Activated CD4-positive, alpha-beta T cell treated with anti-CD3 and anti-CD28 coated beads, Interleukin-2, amount 50 U/mL, for 24 hours (primary cell): ENCODE measurements at places on chromosomes 5 and 9.

DNA sequence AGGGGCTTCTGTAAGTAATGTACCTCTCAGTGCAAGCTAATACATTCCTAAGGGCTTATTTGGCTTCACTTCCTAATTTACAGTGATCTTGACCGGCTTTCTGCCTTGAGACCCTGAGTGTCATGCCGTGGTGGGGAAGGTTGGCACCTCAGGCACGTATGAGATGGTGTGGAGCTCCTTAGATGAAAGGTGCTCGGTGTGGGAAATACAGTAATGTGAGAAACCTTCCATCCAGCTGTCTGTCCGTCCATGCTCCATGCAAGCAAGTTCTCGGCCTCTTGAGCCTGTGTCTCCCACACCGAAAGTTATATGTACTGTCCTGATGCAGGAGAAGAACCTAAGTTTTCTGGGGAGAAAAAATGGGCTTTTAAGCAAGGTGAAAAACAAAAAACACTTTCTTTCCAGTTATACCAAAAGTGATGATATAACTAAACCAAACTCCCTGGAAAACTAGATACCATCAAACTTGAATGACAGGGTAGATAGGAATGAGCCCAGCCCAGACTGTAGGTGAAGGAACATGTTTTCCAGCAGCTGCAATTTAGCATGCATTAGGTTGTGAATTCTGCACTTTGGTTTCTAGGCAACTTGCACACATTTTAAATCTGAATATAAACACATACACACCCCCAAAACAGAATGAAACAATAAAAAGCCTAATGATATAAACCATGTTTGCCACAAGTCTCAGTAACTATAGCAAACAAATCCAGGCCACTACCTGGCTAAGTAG is 279.6 kb downstream of the FANCC start:
- no peak for DNase-seq

DNA sequence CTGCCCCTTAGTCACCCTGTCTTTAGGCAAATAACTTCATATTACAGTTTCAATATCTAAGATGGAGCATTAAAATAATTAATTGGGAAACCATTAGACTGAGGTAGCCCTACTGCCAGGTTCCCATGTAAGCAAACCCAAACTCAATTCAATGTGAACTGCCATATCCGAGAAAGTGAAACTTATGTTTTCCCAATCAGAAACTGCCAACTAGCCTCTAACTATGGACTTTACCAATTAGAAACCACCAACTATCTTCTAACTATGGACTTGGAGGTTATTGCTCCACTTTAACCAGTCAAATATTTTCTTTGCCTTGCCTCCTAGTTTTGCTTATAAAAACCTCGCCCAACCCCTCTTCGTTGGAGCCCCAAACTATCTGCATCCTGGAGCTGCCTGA is 218.5 kb downstream of the ENC1 start:
- no peak for DNase-seq

DNA sequence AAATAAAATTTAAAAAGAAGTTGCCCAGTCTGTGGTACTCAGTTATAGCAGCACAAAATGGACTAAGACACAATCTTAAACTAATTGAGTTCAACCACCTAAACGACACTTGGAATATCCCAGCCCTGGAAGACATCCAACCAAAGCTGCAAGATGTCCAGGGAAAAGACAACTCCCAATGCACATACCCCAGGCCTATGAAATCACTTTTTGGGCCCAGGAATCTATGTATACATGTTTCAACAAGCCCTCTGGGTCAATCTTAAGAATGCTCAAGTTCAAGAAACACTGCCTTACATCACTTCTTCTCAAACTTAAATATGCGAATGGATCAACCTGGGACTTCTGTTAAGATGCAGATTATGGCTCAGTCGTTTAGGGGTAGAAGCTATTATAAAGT is 148.6 kb downstream of the ELAVL2 start:
- no peak for DNase-seq

GRCh38 chr5:54229041-54229780 is 81.2 kb downstream of the ARL15 start:
- DNase-seq: peak; percentile 41

DNA sequence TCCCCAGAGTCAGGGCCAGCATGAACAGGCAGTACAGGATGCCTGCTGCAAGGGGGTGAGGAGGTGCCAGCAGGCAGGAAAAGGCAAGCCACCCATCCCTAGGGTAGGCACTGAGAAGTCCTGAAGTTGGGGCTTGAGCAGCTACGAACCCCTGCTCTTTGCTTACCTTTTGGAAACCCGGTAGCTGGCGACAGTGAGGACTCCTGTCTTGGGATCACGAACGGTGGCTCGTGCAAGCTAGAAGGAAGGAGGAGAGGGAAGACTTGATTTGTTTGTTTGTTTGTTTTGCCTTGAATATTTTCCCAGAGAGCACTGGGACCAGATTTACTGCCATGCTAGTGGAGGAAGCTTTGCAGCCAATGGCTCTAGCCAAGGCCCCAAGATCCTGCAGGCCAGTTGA is 23.7 kb downstream of the P4HA2 start:
- DNase-seq: no peak

DNA sequence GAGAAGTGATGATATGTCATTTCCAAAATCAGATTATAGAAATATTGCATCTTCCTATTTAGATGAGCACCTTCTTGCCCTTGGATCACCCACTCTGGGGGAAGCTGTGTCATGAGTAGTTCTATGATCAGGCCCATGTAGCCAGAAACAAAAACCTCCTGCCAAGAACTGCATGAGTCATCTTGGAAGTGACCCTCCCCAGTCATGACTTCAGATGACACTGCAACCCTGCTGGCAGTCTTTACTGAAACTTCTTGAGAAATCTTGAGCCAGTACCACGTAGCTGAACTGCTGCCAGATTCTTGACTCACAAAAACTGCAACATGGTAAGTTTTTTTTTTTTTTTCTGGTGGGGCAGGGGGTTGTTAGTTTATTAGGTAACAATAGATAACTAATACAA is 439.6 kb upstream of the PTGER4 start:
- DNase-seq: peak; percentile 30

- DNase-seq: no peak
Measured at GRCh38 chr5:151196556-151197290, 27.2 kb downstream of the CCDC69 start.

- no peak for DNase-seq
Measured at GRCh38 chr5:158658446-158659230, 441.1 kb downstream of the EBF1 start.

GRCh38 chr9:121185178-121185745 is 16.4 kb downstream of the RAB14 start:
- no peak for DNase-seq

DNA sequence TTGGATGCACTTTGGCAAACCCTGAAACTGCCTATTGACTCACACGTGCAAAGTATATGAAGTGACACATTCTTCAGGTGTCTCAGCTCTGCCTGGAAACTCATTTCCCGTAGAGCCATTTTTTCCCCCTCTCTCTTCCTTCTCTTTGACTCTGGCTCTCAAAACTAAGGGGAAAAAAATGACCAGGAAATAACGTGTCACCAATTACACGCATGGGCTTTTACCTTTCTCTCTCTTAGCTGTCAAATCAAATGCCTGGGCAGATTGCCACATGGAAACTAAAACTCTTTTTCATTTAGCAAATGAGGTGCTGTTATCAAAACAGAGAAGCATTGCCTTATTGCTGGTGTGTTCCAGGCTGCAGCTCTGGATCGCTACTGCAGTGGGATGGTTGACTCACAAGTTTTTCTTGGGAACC is 18.3 kb upstream of the IFNK start:
- DNase-seq: no peak

DNA sequence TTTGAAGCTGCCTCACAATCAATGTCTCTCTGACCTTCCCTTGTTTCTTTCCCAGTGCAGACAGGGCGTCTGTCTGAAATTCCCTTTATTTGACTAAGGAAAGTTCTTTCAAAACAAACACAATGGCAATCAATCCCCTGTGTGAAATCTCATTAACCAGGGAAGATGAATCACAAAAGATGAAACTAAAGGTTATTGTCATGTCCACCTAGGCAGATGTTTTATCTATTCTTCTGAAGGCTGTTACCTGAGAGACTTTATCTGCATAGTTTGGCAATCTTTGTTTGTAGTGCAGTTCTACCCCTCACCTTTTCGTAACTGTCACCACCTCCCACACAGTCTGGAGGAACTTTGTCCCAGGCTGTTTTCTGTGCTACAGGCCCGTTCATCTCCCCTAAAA is 217.5 kb upstream of the RIOK2 start:
- DNase-seq: no peak

GRCh38 chr9:105046907-105047741 is 119.2 kb upstream of the ABCA1 start:
- DNase-seq: no peak

DNA sequence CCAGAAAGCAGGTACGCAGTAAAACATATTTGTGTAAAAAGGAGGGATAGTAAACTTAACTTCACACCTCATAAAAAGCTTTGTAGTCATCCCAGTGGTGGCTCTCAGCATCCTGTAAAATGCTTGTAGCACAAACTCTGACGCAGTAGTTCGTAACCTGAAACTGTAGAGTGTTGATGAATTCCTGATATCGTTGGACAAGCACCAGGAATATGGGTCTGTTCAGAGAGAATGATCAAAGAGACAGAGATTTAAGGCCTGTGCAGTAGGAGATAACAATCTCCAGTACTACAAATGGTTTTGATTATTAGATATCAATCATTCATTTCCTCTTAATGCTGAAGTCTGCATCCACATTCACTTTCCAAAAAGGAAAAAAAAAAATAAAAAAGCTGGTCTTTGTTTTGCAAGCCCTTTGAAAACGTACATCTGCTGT is 148.5 kb downstream of the KIAA0825 start:
- no peak for DNase-seq

DNA sequence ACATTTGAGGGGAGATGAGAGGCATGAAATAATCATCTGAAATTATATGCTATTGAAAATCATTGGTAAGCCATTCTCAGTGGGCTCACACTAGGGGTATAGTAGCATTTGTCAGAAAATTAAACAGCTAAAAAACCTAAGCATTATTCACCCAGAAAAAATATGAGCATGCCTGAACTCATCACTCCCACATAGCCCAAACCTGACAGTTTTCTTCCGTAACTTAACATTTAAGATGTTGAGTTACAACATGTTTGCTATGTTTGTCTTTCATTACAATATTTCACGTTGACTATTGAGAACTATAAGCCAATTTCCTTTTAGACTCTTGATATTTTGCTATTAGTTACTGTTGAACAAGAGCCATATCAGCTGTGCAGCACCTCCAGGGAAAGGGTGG is 23.5 kb upstream of the GHR start:
- DNase-seq: no peak

DNA sequence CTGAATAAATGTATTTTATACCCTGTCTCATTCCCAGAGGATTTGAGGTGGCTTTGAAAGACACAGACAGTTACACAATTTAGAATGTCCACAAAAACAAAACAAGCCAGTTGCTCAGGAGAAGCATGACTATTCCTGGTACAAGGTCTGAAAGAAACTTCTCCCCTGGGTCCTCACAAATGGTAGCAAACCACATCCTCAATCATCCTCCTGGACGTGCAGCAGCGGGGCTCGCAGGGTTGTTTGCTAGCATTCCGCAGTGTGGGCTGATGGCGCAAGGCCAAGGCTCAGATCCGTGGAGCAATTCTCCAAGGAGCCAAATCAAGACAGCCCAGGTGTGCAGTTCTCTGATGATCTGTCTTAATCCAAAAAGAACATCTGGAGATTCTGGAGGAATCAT is 210.3 kb downstream of the ACTL7B start:
- DNase-seq: no peak

- DNase-seq: no peak
Measured at GRCh38 chr5:94440015-94440414, 178.4 kb downstream of the KIAA0825 start.

GRCh38 chr5:98101131-98101530 is 672.3 kb upstream of the RGMB start:
- no peak for DNase-seq

DNA sequence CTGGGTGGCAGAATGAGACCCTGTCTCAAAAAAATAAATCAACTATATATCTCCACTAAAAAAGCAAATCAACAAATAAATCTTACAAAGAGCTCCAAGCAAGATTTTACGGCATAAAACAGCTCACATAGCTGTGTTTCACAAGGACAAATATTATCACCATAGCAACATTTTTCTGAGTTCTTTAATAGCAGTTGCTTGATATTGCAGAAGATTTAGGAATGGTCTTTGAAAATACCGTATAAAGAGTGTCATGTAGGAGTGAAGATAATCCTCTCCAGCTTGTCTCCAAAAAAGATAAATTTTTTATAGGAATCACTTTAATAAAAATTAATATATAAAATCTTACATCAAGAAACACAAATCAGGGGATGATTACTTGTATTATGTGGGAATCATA is 36.6 kb upstream of the MYOT start:
- DNase-seq: no peak

DNA sequence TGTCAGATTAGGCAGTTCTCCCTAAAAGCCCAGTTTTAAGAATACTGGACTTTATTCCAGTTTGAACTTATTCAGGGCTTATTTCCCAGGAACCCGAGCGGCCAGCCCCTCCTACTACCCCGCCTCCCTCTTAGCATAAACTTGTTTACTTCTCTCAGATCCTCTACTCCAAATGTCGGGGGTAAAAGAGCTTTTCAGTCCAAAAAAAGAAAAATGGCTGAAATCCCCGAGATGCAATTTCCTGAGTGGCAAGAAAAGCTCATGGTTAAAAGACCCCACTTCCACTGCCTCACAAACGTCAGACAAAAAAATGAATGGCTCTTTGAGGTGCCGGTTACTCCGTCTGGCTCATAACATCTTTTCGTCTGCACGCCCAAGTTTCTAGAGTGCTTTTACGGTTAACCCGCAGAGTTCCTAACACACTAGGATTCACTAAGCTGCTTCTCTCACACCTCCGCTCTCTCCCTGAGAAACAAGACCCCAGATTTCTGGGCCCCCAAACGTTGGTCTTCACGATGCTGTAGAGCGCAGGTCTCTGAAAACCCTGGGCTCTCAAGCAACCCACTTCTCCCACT is 402 bp downstream of the BRD8 start:
- peak; percentile 3 for DNase-seq

GRCh38 chr9:113373256-113373655 is 3.5 kb downstream of the HDHD3 start:
- DNase-seq: no peak

DNA sequence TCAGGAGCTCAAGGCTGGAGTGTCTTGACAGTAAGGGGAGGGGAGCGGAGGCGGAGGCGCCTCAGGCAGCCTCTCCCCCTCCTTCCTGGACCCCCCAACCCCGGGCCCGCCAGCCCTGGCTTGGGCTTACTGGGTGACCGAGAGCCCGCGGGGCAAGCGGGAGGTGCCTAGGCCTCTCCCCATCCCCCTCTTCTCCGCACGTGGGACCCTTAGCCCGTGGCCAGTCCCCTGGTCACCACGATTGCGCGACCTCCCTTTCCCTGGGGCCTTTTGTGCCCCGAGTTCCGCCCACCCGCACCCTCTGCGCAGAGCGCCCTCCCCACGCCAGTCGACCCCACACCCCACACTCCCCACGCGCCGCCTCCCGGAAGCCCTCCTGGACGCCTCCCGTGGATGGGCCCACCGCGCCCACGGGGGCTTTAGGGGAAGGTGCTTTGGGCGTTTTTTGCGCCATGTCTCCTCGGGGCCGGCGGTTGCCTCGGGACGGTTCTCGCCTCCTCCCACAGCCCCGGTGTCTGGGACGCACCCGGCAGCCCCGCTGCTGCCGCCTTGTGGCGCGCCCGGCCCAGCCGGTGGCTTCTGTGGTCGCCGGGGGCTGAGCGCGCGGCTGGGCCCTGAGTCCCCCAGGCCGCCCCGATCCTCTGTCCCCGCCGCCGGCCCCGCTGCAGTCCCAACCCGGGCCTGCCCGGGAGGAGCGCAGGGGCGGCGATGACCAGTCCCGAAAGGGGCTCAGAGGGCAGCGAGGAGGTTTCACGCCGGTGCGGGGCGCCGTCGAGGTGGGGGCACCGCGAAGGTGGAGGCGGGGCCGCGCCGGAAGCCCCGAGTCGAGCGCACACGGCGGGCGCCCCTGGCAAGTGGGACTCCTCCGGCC is 3.2 kb downstream of the TOR4A start:
- DNase-seq: no peak
